ENCODE measurements at places on chromosomes 2 and 18.

DNA sequence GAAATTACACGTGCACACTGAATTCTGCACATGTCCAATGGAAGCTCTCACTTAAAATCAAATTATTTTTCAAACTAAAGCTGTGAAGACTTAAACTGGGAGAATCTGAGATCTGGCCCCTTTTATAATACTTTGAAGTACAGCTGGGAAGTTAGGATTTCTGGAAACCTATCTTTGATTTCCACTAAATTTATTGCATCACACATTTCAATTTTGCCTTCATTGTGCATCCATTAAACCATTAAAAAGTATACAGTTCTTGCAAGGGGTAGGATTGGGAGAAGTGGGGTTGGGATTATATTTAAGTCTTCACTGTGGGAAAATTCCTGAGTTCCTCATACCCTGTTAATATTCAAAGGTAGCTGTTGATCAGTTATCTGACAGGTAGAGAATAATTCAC lies 1229.6 kb upstream of the ZEB2 start:
- no peak for DNase-seq

- no peak for DNase-seq
Observed at GRCh38 chr2:235227590-235227989, 266.3 kb upstream of the AGAP1 start.

DNA sequence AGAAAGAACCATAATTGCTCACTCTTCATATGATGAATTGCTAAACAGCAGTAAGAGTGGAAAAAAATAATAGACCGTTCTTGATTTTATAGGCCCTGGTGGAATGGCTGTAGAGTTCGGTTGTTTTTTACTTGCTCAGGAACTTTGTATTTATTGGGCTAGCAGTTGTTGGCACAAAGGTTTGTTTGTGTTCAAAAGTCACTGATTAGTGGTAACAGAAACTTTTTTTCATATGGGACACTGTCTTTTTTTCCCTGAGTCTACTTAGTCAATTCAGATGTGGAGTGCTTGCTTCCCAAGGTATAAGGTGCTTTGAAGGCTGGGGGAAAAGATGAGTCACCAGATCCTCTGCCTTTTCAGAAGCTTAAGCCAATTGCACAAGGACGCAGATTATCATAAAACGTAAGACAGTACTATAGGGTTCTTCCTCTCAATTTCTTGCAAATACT lies 25.8 kb downstream of the PHLPP1 start:
- no peak for DNase-seq

DNA sequence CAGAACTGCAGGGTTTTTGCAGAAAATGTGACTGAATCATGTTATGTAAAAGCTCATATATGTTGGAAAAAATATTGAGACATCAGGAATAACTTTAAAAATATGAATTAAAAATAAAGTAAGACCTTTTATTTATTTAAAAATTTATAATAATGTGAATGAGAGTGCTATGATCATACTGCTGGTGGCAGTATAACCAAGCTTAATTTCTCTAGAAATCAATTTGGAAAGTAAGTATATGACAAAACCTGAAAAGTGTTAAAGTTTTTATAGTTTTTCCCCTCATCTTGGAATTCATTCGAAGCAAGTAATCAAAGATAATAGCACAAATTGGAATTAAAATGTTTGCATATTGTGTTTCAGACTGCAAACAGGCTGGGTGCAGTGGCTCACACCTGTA lies 7.5 kb downstream of the SLC39A10 start:
- DNase-seq: no peak

DNA sequence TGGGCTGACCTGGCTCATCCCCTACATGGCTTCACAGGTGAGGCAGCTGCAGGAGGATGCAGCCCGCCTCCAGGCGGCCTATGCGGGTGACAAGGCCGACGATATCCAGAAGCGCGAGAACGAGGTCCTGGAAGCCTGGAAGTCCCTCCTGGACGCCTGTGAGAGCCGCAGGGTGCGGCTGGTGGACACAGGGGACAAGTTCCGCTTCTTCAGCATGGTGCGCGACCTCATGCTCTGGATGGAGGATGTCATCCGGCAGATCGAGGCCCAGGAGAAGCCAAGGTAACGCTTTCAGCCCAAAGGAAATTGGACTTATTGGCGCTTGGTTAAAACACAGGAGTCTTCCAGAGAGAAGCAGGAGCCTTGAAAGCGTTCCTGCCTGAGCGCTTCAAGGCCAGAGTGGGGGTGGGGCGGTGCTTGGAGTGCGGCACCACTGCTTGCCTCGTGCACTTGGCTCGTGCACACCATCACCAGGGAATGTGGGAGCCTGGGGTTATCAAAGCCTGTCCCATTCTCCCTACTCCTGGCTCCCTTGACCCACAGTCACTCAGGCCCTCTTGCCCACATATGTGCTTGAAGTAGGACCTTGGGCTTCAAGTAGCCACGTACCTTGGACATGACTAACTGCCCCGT lies 69.8 kb upstream of the EML6 start:
- DNase-seq: no peak

DNA sequence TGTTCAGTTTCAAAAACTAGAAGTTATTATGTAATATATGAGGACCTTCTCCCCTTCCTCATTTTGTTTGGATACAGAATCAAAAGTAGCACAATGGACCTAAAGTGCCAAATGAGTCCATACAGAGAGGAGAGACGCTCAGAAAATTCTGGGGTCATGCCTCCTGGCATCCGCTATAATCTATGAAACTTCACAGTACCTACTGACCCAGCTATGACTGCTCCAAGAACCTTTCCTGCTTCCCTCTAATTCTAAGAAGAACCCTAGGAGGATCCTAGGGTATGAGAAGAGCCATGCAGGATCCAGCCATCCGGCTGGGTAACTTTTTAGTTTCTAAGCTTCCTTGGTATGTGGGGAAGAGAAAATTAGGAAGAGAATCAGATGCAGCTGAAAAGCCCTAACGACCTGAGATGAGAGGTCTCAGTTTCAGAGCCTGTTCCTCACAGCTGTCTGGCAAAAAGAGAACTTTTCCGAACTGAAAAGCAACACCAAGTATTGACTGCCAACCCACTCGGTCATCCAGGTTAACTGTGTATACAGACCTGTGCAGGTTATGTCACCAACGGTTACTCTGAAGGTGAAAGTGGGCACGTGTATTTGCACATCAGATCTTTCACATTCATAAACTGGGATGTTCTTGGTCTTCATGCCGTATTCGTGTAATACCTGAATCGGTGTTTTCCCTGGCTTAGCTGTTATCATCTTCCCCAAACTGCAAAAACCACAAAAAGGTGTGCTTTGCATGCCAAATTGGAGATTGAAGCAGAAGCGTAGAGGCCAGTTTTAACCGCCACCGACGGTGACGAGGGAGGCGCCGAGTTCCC lies 1.1 kb downstream of the PRKRA start:
- DNase-seq: no peak

GRCh38 chr2:61920548-61920947 lies 15.1 kb downstream of the COMMD1 start:
- no peak for DNase-seq

GRCh38 chr2:35803126-35803525 lies 552.5 kb upstream of the CRIM1 start:
- no peak for DNase-seq

DNA sequence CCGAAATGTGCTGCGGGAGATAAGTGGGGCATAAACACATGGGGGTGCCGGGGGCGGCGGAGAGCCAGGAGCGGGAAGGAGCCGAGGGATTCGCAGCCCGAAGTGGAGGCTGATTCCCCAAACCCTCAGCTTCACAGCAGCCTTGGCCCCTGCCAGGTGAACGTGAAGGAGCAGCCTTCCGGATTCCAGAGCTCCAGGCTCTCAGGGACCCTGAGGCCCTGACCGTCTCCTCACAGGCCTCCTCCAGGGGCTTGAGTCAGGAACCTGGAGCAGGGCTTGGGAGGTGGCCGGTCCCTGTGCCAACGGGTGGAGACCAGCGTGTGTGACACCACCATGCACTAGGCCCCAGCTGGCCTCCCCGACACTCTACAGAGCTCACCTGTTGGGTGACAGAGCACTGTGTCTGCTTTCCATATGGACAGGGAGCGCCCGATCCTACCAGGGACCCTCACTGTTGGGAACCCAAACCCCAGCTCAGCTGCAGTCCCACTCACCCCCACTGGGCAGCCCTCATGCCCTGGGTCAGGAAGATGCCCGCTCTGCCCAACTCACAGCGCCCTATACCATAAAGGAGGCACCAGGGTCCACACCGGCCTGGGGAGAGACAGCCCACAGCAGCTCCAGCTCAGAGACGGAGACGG lies 117.6 kb upstream of the OTOS start:
- DNase-seq: no peak

DNA sequence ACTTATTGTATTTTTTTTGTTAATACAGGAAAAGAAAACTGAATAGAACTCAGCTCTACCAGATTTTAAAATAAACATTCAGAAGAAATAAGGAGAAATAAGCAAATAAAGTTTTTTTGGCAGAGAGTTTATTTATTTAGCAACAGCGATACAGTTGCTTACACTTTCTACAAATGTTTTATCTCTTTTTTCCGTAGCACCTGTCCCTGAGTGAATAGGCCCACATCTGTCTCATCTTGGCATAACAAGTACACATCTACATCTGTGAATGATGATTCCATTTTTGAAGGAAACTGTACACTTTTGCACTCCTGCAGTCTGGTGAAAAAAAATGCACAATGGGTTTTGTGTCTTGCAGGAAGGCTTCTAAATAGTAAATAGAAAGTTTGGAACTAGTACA lies 783.6 kb upstream of the ZEB2 start:
- DNase-seq: no peak

DNA sequence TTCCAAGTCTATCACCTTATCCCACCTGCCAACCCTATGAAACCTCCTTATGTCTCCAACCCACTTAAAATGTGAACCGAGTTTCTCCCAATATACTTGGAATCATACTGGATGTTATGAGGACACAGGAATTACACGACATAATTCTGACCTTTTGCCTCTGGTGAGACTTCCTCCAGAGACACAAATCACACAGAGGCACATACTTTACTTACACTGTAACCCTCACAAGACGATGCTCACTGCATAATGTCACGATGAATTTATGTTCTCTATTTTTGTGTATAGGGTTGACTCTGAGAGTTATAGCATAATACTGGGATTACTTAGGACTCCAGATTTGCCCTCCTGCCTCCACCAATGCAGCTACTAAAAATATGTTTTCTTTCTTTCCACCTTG lies 28.0 kb upstream of the SETBP1 start:
- no peak for DNase-seq

GRCh38 chr2:43766006-43766405 lies 7.8 kb upstream of the DYNC2LI1 start:
- DNase-seq: no peak

DNA sequence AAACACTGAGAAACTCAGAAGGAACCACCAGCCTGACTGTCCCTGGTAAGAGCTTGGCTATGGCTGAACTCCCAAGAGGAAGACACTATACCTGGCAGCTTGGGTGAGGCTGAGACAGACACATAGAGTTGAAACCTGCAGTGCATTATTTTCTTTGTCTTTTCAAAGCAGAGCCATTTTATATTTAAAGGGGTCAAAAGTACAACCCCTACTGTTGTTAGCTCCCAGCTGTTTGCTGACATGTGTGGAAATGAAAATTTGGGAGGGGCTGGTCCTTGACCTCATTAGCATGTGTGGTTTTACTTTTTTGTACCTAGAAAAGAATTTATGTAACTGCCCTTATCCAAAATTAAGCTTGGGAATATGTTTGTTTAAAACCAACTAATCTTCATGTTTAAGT lies 309.0 kb downstream of the RPRM start:
- no peak for DNase-seq

- DNase-seq: no peak
Observed at GRCh38 chr2:199692489-199692888, 158.5 kb downstream of the FTCDNL1 start.

DNA sequence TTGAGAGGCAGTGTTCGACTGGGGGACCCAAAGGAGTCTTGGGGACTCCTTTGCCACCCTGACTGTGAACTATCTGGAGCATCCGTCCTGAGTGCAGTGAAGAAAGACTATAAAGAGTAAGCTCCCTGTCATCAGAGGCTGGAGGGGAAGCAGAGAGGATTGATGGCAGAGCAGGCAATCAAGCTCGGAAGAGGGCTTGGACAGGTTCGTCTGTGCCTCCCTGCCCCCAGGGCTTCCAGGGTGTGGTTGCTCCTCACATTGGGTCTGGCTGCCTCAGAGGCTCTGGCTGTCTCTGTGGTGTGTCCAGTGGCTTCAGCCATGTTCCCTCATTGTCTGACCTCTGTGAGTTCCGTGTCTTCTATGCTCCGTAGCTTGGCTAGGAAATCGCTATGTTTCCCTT lies 13.8 kb upstream of the EN1 start:
- DNase-seq: no peak

DNA sequence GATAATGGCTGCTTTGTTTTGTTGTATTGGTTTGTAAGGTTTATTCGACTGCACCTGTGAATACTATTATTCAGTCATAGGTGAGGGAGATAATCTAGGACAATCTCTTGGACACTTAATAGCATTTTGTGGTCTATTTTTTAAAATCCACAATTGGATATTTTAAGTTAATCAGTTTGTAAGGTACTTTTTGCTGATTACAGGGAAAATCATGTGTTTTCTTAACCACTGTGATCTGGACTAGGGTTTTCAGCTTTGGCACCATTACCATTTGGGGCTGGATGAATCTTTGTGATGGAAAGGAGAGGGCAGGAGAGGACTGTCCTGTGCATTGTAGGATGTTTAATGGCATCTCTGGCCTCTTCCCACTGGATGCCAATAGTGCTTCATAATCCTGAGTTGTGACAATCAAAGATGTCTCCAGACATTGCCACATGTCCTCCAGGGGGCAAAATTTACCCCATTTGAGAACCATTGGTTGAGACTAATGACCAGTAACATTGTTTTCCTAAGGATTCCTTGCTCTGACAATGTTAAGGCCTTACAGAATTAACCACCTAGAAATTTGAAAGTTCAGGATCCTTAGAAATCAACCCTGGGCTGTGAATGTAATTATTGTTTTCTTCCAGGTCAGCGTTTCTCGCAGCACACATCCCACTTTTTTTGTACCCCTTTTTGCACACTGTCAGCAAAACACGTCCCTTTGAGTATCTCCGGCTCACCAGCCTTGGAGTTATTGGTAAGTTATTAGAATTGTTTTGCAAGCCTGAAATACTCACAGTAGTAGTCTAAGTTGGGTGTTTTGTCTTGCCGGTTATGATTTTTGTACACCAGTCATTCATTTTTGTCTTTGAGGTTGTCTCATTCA lies 15.6 kb downstream of the CNOT9 start:
- no peak for DNase-seq

- DNase-seq: no peak
Observed at GRCh38 chr18:13194239-13194638, 24.3 kb upstream of the LDLRAD4 start.

- no peak for DNase-seq
Observed at GRCh38 chr18:4544142-4544541, 89.0 kb upstream of the DLGAP1 start.

DNA sequence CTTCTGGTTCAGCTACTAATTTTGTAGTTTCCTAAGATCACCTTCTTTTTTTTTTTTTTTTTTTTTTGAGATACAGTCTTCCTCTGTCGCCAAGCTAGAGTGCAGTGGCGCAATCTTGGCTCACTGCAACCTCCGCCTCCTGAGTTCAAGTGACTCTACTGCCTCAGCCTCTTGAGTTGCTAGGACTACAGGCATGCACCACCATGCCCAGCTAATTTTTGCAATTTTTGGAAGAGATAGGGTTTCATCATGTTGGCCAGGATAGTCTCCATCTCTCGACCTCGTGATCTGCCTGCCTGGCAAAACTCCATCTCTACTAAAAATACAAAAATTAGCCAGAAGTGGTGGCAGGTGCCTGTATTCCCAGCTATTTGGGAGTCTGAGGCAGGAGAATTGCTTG lies 301.5 kb upstream of the TFPI start:
- no peak for DNase-seq
